ENCODE measurements at places on chromosomes 1 and 21.

DNA sequence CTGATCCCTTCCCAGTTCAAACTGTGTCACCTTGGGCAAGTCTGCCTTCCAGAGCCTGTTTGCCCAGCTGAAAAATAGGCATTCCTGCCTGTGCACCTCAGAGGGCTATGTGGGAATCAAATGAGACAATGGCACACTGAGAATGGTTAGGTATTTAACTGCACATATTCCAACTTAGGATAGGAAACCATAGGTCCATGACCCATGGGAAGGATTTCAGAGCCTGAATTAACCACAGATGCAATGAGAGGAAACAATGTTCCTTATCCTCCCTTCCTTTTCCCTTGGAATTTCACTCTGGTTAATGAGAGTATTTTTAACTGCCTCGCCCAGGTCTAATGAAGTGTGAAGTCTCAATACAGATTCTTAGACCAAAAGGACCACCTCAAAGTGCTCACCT lies 12.7 kb downstream of the PAFAH2 start:
- DNase-seq = no peak

GRCh38 chr1:94335950-94336349 lies 82.2 kb upstream of the ABCD3 start:
- DNase-seq = no peak

- DNase-seq = peak; percentile 35
Measured at GRCh38 chr1:110196917-110197765, 13.0 kb upstream of the KCNC4 start.

DNA sequence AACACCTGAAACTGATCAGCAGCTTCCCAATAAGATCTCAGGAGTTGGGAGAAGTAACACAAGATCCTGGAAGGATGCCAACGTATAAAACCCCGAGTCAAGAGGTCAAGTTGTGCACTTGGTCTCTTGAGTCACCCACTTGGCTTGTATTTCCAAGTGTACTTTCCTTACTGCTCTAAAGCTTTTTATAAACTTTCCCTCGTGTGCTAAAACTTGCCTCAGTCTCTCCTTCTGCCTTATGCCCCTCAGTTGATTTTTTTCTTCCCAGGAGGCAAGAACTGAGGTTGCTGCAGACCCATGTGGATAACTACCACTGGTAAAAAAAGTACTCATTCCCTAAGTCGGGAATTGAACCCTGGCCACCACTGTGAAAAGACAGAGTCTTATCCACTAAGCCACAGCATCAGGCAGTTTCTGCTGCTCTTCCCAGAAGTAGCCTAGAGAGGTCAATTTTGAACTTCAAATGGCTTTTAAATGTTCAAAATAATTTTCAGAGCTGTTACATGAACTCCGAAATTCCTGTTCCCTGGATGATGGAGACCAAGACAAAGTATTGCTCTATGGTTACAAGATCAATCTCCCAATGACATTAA lies 28.9 kb downstream of the ITLN2 start:
- DNase-seq = no peak

DNA sequence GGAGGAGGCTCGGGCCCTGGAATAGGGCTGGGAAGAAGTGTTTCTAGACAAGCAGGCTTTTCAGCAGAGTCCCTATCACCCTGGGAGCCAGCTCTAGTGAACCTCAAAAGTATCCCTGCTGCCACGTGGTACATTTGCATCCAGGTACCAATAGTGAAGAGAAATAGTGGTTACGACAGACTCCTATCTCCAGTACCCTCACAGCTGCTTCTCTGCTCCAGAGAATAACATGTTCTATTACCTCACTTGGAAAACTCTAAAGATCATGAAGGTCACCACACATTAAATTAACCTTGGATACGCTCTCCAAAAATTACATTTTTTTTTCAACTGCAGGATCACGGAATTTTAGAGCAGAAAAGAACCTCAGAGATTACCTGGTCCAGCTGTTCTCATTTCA lies 230.4 kb upstream of the PLD5 start:
- no peak for DNase-seq

- no peak for DNase-seq
Measured at GRCh38 chr1:199290186-199290585, 651.3 kb downstream of the PTPRC start.

DNA sequence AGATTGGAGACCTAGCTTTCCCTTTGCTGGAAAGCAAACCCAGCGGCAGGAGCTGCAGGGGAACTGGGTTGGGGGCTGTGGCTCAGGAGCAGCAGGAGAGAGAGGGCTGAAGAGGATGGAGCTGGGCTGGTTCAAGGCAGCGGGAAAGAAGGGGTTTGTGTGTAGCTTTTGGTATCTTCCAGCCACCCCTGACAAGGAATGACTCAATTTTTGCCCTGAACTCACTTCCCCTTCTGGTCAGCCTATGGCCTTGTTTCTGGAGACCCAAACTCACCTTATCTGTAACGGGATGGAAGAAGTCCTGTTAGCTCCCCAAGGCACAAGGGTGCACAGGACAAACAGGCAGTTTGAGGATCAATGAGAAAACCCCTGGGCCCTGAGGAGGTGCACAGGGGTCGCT lies 13.1 kb downstream of the C1orf115 start:
- DNase-seq = no peak

GRCh38 chr21:43921571-43921978 lies 56.6 kb downstream of the AGPAT3 start:
- DNase-seq = no peak

DNA sequence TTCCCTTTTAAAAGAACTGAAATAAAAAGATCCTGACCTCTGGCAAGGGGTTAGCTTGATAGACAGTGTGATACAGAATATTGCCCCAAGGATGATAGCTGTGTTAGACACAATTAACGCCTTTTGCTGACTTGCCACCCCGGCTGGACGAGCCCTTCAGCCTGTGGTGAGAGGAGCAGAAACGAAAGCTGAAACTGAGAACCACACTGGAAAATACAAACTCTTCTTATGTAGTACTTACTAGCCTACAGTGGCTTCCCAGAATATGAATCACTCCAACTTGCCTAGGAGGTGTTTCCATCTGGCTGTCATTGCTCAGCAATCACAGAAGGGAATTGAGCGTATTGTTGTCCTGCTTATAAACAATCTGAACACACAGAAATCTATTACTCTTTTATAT lies 22.9 kb downstream of the SAMSN1 start:
- peak; percentile 65 for DNase-seq

DNA sequence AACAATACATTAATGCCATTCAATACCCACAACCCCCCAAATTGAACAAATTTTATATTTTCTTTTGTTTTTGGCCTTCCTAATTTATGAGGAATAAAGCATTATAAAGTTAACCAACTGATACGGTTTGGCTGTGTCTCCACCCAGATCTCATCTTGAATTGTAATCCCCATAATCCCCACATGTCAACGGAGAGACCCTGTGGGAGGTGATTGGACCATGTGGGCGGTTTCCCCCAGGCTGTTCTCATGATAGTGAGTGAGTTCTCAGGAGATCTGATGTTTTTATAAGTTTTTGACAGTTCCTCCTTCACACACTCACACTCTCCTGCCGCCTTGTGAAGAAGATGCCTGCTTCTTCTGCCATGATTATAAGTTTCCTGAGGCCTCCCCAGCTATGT lies 6.4 kb upstream of the MCOLN3 start:
- no peak for DNase-seq

DNA sequence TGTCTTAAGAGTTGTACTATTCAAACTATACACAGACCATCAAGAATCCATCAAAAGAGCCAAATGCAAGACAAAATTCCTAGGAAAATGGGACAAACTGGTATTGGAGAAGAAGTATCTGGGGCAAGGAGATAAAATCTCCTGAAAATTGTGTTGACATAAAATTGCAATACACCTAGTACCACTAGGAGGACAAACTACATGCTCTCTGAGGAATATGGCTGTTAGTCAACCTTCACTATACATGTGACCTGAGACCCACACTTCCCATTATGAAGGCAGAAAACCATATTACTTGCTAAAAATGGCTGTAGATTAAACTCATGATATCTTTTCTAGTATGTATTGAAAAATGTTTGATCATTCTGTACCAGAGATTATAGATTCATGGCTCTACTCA lies 30.0 kb downstream of the IRF2BP2 start:
- DNase-seq = no peak

GRCh38 chr21:42997053-42997452 lies 22.7 kb downstream of the PKNOX1 start:
- DNase-seq = no peak
